ENCODE measurements at places on chromosomes 7 and 10.
A peak's percentile ranks its signal among the peaks of the same experiment; 100 is the strongest.

DNA sequence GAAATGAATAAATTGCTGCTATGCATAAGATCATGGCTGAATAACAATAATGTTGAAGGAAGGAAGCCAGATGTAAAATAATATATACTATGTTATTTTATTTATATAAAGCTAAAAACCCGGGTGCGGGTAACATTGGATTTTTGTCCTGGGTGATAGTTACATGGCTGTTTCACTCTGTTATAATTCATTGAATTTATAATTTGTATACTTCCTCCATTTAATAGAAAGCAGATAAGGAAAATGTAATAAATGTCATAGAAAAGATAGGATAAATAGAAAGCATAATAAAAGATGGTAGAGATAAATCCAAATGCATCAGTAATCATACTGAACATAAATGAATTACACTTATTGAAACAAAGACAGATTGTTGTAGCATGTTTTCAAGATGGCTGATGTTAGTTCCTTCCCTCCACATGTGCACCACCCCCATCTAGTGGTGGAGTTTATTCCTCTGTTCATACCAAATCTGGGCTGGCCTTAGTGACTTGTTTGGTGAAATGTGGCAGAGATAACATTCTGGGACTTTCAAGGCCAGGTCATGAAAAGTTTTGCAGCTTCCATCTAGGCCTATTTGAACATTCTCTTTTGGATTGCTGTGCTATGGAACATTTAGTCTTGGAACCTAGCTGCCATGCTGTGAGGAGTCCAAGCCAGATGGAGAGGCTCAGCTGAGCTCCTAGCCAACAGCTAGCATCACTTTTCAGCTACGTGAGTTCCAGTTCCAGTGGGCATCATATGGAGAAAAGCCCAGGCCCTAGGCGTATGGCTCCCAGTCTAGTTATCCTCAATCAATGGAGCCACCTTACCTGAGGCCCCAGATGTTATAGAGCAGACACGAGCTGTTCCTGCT is 46.9 kb downstream of the AHCYL2 start:
- DNase-seq: peak; percentile 77

GRCh38 chr7:143305423-143306070 is 10.4 kb upstream of the CLCN1 start:
- DNase-seq: peak; percentile 75

- no peak for DNase-seq
Observed at GRCh38 chr7:117025891-117026290, 72.6 kb downstream of the ST7 start.

GRCh38 chr7:55053651-55054571 is 35.1 kb downstream of the EGFR start:
- no peak for DNase-seq

- DNase-seq: no peak
Observed at GRCh38 chr10:124446830-124447750, 2.7 kb downstream of the NKX1-2 start.

DNA sequence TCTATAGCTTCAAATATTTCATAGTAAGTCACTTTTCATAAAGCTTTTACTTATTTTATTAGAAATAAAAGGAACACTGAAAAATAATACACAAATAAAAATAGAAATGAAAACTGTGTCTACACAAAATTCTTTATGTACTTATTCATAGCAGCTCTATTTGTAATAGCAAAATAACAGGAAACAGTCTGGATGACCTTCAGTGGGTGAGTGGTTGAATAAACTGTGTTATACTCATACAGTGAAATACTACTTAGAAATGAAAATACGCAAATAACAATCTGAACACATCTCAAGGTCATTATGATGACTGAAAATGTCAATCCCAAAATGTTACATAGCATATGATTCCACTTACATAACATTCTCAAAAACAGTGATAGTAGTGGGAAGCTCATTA is 138.7 kb upstream of the PCLO start:
- DNase-seq: no peak

GRCh38 chr10:116838143-116838725 is 11.1 kb upstream of the ENO4 start:
- peak; percentile 4 for DNase-seq
